ENCODE measurements at places on chromosomes 11 and 22.

- DNase-seq: no peak
These were observed 515.1 kb downstream of the TBC1D22A start for GRCh38 chr22:47277531-47277930.

GRCh38 chr11:113553235-113553634 is 78.0 kb upstream of the DRD2 start:
- DNase-seq: peak; percentile 85

DNA sequence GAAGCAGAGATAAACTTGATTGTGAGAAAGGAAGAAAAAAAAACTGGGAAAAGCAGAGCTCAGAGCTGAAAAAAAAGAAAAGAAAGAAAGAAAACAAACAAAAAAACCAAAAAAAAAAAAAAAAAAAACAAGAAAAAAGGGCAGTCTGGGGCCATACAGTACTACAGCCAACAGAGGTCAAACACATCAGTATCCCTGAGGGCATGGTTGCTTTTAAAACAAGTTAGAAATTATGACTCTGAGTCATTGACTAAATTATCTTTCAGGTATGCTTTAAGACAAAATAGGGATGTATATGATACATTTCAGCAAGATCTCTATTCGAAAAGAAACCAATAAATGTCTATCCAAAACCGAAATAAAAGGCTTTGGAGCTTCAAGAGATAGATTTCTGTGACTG is 37.1 kb upstream of the TLCD5 start:
- no peak for DNase-seq

- DNase-seq: no peak
These were observed 1013.2 kb downstream of the TBC1D22A start for GRCh38 chr22:47775686-47776085.

DNA sequence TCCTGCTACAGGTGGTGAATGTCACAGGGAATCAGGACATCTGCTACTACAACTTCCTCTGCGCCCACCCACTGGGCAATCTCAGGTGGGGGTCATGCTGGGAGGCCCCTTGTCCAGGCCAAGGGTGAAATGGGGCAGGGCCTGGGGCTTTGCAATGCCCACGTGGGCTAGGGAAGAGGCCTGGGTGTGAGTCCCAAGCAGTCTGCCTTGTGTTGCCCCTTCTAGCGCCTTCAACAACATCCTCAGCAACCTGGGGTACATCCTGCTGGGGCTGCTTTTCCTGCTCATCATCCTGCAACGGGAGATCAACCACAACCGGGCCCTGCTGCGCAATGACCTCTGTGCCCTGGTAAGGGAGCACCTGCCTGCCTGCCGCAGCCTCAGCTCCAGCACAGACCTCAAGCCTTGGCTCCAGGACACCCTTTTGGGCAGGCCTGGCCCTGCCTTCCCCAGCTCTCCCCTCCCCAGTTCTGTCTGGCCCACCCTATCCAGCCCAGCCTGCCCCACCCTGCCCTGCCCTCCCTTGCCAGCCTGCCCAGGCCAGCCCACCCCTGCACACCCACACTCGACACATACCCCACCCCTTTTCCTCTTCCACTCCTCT is 9.1 kb upstream of the TAGLN start:
- no peak for DNase-seq

- DNase-seq: no peak
These were observed 12.1 kb downstream of the BBOX1 start for GRCh38 chr11:27052668-27053067.

GRCh38 chr11:132312701-132313111 is 942.3 kb downstream of the NTM start:
- peak; percentile 16 for DNase-seq

DNA sequence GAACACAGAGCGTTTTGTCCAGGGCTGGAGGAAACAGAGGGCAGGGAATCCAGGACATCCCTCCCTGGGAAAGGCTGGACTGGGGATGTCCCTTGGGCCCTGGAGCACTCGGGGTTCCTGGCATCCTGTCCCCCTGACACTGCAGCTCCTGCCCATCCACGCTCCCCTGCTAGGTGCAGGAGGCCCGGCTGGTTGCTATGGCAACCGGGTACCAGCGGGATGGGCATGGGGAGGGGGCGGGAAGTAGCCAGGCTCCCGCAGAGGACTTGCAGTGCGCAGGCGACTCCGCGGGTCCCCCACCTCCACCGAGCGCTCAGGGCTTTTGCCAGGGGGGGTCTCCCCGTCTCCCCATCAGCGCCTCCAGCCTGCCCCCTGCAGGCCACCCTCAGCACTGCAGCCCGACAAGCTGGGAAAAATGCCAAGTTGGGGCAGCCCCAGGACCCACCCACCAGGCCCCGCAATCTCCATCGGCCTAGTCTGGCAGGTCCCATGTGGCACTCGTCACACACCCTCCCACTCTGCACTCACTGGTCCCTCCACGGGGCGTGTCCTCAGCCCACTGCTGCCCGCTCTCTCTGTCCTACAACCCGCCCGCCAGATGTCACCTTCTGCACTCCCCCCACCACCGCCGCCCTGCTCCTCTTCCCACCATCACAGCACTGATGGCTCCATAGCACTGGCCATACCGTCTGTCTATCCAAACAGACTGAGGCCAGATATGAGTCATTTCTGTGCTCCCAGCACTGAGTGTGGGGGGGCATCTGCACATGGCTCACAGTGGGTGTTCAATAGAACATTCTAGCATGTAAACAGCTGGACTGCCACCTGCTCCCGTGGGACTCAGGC is 31.5 kb downstream of the KIAA0930 start:
- DNase-seq: peak; percentile 64

DNA sequence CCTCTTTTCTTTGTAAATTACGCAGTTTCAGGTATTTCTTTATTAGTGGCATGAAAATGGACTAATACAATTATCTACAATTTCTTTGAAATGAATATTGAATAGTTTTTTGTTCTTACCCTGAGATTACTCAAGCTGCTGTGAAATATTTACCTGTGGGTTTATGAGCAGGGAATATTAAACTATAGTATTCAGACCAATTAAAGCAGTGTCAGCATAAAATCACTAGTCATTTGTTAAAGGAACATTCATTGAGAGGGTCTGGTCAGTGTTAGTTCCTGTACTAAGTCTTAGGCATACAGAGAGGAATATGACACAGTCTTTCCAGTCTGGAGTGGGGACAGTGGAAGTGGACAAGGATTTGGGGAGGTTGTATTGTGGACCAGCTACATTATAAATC is 646.2 kb upstream of the ANO5 start:
- no peak for DNase-seq

GRCh38 chr22:43550672-43551071 is 138.9 kb downstream of the MPPED1 start:
- DNase-seq: no peak

- no peak for DNase-seq
These were observed 24.1 kb downstream of the PTPRJ start for GRCh38 chr11:48004456-48004855.

DNA sequence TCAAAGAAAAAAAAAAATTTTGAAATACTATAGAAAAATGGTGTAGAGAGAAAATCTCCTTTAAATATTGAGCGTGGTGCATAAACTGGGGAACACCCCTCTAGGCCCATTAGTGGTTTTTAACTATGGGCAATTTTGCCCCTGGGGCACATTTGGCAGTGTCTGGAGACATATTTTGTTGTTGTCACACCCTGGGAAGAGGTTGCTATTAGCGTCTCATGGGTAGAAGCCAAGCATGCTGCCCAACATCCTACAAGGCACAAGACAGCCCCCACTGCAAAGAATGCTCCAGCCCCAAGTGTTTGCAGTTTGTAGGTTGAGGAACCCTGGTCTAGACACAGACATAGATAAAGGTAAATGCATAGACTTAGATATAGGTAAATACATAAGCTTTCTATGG is 92.6 kb downstream of the KIAA1671 start:
- no peak for DNase-seq

DNA sequence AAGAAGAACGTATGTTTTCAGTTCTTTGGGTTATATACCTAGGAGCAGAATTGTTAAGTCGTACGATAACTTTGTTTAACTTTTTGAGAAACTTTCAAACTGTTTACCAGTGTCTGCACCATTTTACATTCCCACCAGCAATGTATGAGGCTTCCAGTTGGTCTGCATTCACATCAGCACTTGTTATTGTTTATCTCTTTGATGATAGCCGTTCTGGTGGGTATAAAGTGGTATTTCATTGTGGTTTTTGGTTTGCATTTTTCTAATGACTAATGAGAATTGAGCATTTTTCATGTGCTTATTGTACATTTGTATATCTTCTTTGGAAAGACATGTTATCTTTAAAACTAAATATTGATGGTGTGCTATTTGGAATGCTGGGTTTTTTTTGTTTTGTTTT is 59.8 kb downstream of the KDM2A start:
- DNase-seq: peak; percentile 27

- peak; percentile 51 for DNase-seq
These were observed 33.5 kb downstream of the MMP7 start for GRCh38 chr11:102497061-102497460.

GRCh38 chr11:62115085-62115694 is 8.6 kb upstream of the INCENP start:
- no peak for DNase-seq

GRCh38 chr22:23236440-23237184 is 56.3 kb downstream of the BCR start:
- no peak for DNase-seq

DNA sequence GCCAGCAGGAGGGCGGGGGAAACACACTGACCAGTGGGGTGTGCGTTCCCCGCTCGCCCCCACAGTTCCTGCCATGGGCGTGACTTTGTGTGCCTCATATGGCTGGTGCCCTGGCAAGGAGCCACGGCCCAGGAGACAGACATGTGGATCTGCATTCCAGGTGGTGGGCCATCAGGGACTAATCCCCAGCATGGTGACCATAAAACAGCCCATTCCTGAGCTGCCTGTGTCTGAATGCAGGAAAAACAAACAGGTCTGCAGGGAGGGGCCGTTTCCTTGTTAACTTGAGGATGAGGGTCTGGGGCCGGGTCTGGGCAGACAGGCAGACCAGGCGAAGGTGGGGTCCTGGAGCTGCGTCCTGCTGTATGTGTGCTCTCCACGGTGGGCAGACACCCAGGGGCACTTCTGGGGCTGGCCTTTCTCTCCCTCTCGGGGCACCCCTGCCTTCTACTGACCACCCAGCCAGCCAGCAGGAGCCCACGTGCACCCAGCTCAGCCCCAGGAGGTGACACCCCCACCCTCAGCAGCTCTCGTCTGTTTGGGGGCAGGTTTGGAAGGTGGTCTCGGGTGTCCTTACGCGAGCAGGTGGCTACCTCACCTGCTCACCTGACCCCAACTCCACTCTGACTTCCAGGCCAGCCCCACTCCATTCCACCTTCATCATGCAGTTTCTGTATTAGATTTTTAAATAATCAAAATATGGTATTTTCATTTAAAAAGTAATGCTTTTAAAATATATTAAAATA is 120.3 kb downstream of the KCNQ1OT1 start:
- peak; percentile 3 for DNase-seq

GRCh38 chr22:38249803-38250642 is 22.8 kb downstream of the TMEM184B start:
- no peak for DNase-seq

DNA sequence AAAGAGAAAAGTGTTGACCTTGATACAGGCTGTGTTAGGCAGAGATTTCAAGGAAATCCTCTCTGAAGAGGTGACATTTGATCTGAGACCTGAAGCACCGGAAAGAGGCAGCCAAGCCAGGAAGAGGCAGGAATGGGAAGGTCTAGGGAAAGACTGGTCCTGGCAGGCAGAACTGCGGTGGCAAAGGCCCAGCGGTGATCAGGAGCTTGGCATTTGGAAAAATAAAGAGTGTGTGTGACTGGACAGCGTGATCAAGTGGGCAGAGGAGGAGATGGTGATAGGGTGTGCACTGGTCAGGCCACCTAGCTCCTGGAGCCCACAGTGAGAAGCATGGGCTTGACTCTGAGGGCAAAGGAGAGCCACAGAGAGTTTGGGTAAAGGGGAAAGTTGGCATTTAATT is 27.2 kb upstream of the GAB4 start:
- no peak for DNase-seq

- DNase-seq: no peak
These were observed 62.7 kb downstream of the MCM5 start for GRCh38 chr22:35462498-35463230.

DNA sequence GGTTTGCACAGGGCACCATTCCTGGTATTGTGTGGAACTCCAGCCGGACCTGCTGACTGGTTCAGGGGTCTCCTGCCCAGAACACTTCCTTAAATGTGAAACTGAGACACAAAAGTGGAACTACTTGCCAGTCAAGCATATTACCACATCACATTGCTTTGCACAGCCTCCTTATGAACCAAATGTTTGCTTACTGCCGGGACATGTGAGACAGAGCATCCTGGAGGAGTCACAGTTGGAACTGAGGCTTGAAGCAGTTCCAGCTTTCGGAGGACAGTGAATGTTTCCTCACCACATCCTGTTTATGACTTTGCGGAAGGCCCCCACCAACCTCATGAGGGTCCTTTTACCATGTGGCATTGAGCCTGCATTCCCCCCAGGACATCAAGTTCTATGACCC is 105.8 kb upstream of the ARHGAP42 start:
- no peak for DNase-seq

- no peak for DNase-seq
These were observed 14.4 kb upstream of the OR52K1 start for GRCh38 chr11:4467811-4468606.

GRCh38 chr11:8287703-8288102 is 24.0 kb upstream of the LMO1 start:
- no peak for DNase-seq

DNA sequence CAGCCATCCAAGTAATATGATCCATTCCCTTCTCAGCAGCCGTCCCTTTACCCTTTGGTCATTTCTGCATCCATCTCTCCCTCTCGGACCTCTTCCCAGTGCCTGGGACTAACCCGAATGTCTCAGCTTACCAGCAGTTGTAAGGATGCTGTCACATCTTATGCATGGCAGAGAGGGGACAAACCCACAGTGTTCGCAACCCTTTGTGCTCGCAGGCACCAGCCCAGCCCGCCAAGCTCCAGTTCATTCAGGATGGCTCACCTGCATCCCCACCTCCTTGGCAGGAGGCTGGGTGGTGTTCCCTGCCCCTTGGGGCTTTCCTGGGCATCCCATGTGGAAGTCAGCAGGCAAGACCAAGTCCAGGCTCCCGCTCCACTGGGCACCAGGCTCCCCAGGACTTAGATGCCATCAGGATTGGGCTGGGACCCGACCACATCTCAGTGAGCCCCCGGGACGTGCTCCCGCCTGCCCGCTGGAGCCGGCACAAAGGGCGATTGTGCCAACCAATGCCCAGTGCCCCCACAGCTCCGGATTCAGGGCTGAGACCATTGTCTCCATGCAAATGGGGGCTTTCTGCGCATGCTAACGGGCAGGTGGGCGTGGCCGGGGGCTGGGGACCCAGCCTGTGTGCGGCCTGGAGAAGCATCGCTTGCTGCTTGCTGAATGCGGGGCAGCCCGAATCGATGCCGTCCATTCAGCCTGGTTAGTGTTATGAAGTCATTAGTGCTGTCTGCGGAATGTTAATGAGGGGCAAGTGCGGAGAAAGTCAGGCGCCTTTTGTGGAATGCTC is 108.6 kb downstream of the KCNQ1OT1 start:
- no peak for DNase-seq

GRCh38 chr22:40348025-40348658 is 1.8 kb downstream of the ADSL start:
- DNase-seq: peak; percentile 80

All from adipocyte (in vitro differentiated cells).